ENCODE measurements at places on chromosomes 6 and 20.

DNA sequence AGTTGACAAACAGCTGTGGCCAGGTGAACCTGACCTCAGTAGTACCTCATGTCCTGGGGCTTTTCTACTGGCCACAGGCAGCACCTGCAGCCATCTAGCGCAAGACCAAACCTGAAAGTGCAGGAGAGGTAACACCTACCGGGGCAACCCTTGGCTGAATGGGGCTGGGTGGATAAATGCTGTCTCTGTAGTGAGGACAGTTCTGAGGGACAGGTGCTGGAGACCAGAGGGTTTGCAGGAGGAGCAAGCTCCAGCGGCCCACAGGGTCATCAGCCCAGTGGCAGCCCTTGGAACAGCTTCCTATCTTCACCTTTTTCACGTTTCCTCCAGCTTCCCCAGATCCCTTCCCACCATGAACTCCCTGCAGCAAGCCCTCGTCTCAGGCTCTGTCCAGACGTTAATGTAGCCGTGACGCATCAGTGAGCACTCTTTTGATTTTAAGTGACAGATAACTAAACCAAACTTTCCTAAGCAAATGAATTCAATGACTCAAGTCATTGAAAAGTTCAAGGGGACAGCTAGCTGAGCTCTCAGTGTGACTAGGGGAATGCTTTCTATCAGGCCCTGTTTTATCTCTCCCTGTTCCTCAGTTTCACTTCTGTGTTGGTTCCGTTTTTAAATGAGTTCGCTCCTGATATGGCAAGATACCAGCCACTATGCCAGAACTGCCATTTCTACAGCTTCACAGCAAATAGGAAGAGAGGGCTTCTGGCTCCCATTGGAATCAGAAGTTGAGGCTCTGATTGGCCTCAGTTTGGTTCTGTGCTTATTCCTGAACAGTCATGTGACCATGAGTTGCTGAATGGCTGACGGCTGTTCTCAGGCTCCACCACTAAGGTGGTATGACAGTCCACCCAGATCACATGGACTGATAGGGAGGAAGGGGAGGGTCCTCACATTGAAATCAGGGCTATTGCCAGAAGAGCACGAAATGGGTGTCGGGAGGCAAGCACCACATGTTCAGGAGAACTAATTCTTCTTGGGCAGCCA lies 12.1 kb upstream of the PFDN4 start:
- no peak for DNase-seq

GRCh38 chr20:19626896-19627295 lies 131.2 kb upstream of the RIN2 start:
- DNase-seq = no peak

GRCh38 chr6:84867521-84867920 lies 103.1 kb upstream of the TBX18 start:
- DNase-seq = no peak

DNA sequence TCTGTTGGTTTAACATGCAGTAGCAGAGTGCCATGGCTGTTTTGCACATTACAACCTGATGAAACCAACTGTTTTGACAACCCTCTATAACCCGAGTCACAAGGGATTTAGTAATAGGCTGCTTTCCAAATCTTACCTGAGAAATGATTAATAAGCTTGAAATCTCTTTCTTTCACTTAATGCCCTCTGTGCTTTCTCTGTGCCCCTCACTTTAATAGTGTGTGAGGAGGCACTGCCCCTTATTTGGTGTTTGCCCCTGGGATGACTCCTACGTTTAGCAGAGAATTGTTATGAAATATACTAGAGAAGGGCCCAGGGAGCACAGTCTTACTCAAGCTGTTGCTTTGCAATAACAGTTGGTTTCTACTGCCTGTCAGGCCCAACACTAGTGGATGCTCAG lies 31.0 kb upstream of the PTCHD4 start:
- no peak for DNase-seq

GRCh38 chr6:14934844-14935243 lies 311.0 kb upstream of the JARID2 start:
- no peak for DNase-seq

DNA sequence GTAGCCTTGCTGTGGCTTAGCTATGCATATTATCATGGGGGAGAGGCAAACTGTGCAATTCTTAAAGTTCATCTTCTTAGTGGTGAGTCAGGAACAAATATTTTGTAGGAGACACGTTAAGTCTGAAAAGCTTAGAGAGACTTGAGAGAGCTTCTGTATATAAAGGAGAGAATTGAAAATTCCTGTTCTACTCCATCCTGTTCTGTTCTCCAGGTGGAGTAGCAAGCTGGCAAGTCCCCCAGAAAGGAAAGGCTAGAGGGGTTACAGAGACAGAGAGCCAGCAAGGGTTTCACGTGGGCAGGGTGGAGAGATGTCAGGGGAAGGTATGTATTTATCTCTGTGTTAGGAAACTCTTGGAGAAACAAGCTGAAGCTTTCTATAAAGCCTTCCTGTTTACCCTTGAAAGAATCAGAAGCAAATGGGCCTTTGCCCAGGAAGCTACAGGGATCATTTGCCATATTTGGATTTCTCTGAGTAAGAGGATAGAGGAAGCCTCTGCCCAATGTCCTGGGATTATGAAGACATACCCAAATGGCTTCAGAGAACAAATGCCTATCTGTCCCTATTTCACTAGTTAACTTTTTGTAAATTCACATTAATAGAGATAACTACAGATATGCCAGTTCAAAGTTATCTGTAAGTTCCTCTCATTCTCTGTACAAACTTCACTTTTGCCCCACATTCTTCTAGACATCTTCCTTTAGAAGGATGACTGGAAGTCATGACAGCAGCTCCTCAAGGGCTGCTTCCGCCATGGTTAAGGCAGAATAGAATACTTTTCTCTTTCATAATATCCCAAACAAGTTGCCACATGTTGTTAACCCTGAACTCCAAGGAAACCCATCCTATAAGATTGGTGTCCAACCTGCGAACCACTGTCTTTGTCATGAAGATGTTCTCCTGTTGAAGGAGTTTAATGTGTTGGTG lies 126.7 kb upstream of the NEDD9 start:
- DNase-seq = no peak

- no peak for DNase-seq
These were observed 81.1 kb downstream of the MAFB start for GRCh38 chr20:40607927-40608326.

GRCh38 chr6:151940307-151940706 lies 132.8 kb downstream of the ESR1 start:
- no peak for DNase-seq

DNA sequence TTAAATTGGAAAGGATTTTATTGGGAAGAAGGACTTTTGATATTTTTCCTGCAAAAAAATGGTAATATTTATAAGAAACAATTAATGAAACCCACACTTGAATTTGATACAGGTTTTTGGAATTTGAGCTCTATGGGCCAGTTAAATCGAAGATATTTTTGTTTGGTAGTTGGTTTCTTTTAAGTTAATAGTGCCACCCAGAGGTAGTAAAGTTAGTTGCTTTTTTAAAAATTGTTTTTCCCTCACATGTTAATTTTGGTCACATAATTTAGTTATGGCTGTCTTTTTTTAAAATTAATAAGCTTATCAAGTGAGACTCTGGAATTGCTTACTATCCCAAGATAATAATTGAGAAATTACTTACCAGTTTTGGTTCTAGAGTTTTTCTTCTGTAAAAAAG lies 7.1 kb downstream of the PRIM2 start:
- DNase-seq = no peak

DNA sequence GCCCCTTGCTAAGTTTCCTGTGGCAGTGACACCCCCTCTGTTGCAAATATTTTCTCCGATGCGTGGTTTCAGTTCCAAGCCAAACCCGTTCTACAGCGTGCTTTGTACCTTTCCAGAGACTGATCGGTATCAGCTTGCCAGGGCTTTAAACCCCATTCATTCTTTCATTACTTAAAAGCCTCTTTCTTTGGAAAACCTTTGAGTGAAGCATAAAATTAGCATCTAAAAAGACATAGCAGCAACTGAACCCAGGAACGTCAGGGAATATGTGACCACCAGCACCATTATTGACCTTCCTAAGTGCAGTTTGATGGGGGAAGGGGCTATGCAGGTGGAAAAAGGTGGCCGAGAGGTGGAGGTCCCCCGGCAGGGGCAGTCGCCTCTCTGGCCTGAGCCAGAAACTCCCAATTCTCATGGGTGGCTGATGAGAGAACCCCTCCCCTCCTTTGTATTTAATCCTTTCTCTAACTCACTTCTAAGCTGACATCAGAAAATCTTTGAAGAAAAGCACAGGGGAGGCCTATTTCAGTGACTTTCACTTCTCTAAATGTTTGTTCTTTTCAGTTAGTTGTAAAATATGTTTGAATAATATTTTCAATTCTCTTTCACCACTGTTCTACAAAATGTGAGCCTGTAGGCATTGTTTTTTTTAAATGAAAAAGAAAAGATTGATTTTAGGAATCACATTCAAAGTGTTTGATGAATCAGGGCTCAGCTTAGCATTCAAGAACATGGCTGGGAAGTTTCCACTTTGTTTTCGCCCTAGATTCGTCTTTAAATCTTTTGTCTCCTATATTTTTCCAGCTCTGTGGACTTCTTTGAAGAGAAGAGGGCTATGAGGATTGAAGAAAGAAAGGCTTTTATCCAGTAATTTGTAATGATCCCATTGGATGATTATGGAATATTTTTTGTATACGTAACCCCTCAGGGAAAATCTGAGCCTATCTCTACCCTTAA lies 89.2 kb downstream of the RSPH3 start:
- no peak for DNase-seq

- DNase-seq = no peak
These were observed 4.8 kb downstream of the EDN1 start for GRCh38 chr6:12294851-12295536.

- no peak for DNase-seq
These were observed 5.1 kb downstream of the ACAT2 start for GRCh38 chr6:159766906-159767305.

Data from stimulated activated CD4-positive, alpha-beta T cell treated with anti-CD3 and anti-CD28 coated beads, Interleukin-2, amount 100 ng/mL, for 24 hours (primary cell).